ENCODE measurements at places on chromosomes 1 and 21.
A peak's percentile ranks its signal among the peaks of the same experiment; 100 is the strongest.

GRCh38 chr1:178579562-178579961, 66.7 kb downstream of the TEX35 start:
- no peak for DNase-seq

DNA sequence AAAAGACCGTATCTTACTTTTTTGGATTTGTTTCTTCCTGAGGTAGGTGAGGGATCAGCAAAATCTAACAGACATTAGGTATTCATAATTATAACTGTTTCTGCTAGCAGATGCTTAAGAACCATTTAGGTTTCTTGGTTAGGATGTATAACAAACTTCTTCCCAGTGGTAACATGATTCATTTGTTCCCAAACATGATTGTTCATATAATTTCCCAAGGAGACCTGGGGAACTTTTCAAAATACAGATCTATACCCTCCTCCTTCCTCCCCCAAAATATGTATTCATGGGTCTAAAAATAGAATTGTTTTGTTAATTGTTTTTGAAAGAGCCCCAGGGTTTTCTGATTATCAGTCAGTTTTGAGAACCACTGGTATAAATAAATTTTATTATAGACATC, 228.2 kb downstream of the COP1 start:
- no peak for DNase-seq

DNA sequence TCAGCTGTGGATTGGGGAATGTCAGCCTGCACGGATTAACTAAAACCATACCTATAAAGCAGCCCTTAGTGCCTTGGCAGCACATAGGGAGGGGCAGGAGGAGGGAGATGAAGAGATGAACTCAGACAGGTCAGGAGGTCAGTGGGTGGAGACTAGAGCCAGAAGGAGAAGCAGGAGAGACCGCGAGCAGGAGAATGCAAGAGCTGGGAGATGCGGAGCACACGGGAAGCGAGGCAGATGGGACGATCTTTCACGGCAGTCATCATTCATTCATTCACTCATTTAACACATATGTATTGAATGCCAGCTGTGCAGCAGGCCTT, 41.9 kb downstream of the NEK2 start:
- no peak for DNase-seq

- DNase-seq, result no peak
These were observed 11.2 kb upstream of the ATG4C start for GRCh38 chr1:62772607-62773295.

GRCh38 chr1:229578168-229579058, 19.9 kb upstream of the ABCB10 start:
- DNase-seq, result no peak

DNA sequence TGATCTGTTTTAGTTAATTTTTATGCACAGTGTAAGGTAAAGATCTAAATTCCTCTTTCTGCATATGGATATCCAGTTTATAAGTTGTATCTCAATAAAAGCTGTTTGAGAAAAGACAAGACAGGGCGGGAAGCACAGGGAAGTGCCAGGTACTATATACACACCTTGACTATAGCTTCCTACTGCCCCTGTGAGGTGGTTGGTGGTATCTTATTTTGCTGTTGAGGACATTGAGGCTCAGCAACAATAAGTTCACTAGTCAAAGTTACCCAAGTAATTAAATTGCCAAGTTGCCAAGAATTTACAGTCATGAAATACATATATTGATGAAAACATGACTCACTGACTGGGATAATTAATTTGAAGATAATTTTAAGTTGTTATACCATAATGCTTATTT, 109.1 kb downstream of the CD247 start:
- DNase-seq, result no peak

GRCh38 chr1:160726498-160727315, 12.3 kb upstream of the SLAMF7 start:
- peak; percentile 47 for DNase-seq

GRCh38 chr1:18134324-18135046, 26.9 kb downstream of the IGSF21 start:
- DNase-seq, result no peak

DNA sequence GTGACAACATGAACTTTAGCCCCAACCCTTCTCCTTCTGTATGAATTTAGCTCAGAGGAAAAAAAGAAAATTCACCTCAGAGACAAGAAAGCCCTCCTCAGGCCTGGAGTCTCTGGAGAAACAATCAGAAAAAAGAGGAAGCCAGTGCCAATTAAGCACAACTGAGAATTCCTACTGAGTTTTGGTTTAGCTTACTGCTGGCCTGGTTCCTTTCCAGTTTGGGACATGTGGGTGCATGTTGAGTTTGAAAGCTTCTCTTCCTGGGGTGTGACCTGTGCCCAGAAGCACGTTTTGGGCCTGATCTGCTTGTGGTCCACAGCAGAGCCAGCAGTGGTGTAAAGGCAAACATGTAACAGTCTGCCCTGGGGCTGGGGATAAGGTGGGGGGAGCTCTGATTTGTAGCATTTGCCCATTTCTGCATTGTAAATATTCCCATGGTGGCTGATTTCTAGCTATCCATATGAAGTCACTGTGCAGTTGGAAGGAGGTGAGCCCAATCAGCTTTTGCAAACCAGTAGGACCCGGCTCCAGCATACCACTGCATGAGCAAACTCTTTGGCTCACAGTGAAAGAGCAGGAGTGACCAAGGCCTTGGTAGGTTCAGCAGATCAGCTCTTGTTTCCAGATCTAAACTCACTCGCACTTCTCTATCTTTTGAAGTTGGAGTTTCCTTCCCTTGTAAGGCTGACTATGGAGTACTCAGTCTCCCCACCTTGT, 4.7 kb upstream of the THEM5 start:
- no peak for DNase-seq

DNA sequence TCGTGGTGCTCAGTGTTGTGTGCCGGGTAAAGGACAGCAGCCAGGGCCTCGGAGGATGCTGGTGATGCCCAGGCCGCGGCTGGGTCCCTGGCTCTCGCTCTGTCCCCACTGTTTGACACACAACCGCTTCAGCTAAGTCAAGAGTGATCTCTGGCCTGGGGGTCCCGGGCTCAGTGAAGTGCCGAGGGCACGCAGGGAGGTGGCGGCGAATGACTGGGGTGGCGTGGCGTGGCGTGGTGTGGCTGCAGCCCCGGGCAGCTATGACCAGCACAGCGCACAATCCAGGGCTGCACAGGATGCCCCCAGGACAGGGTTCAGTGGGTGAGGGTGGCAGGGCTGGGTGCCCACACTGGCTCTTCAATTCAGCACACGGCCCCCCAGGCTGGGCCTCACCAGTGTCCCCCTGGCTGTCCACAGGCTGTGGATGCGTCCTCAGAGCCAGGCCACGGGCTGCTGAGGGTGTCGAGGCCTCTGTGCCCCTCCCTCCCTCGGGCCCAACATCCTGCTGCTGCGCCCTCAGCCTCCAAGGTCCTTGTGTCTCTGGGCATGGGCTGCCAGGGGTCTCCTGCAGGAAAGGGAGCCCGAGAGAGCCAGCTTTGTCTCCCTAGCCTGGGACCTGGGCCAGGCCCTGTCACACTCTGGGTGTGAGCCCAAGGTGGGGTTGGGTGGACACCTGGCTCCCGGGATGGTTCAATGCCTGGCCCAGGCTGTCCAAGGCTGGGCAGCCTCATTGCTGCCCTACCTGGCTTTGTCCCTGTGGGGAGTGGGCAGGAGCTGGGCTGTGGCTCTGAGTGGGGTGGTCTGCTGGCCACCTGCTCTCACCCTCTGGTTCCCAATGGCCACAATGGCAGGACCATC, 12.0 kb upstream of the SKI start:
- no peak for DNase-seq

GRCh38 chr1:109783436-109783835, 19.7 kb upstream of the EPS8L3 start:
- DNase-seq, result no peak

DNA sequence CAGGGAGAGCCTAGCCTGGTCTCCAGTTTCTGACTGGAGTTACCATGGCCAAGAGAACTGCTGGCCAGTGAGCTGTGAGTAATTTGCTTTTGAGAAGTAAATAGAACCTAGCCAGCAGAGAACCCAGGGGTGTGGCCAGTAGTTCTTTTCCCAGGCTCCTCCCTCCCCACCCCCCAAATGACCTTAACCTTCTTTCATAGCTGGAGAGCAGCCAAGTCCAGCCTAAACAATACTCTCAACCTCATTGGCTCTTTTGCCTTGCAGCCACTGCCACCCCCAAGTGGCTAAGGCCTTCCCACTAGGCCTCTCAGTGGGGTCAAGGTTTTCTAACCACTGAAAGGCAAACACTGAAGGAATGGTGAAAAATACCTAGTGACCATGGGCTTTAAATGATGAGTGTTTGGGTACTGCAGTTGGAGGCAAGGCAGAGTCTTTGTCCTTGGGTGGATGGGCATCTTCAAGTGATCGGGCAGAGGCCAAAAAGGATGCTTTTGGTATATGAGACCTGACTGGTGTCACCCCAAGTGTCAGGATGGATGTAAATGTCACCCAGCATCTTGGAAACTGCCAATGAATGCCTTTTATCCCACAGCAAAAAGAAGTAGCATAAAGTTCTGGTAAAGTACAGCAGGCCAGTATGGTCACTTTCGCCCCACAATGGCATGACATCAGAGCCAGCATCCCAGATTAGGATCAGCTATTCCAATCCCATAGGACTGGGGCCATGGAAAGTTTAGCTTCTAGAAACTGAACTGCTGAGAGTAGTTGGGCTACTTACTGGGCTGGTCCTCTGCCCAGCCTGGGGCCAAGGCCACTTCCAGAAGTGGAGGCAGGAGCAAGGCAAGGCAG, 3.5 kb upstream of the PIGV start:
- no peak for DNase-seq

DNA sequence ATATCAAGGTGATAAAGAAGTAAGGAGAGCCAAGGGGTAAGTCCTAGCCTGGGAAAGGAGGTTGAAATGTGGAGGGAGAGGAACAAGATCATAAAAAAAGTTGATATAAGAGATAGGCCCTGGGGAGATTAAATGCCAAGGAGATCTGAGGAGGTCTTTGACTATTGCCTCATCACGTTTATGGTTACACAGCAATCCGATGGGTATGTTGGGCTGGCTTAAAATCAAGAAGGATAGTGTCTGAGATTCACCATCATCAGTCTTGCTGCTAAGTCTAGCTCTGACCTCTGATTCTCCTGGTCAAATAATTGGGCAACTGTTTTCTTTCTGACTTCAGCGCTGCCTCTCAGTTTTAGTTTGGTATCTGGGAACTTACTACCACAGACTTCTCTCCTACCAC, 416.3 kb downstream of the GPATCH2 start:
- no peak for DNase-seq

DNA sequence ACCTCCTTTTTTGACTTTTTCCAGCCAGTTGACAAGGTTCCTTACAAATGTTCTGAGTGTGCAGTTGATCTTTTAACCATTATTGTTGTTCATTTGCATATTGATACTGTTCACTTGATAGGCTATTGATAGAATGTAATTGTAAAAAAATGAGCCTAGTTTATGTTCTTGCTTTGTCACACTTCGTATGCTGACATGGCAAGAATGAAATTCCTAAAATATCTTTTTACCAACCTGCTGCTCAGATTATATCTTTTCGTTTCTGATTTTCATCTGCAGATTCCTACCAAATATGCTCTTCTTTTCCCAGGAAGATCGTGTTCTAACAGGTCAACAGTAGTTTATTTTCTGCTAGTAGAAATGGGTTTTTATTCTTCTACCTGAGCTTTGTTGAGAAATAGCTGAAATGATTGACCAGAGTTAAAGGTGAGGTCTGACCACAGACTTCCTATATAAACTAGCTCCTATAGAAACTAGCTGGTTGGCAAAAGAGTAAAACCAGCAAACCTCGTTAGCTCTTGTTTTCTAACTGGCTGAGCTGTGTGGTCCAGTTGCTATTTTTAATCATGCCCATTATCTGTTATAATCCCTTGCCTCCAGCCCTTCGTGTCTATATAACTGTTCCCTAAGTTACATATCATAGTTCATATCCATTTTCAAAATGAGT, 174.8 kb downstream of the HS2ST1 start:
- no peak for DNase-seq

- DNase-seq, result no peak
These were observed 204.5 kb downstream of the TTLL7 start for GRCh38 chr1:83794384-83794783.

GRCh38 chr1:204213668-204214662, at the start of gene GOLT1A:
GOLT1A (minus strand) TSS chr1:204213988; CDS start chr1:204213906, 82 bp downstream.
- DNase-seq, result no peak

DNA sequence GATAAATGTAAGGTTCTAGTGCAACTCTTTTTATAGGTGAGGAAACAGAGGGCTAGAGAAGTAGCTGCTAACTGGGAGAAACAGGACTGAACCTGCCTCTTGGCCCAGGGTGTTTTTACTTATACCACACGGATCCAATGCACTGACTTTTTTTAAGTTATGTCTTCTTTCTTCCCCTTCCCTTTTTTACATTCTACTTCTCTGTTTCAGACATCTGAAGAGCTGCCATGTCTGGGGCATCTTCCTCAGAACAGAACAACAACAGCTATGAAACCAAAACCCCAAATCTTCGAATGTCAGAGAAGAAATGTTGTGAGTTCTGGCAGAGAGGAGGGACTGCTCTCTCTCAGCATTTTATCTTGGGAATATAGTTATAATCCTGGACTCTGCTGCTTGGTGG, 1.4 kb downstream of the PFKFB2 start:
- no peak for DNase-seq

DNA sequence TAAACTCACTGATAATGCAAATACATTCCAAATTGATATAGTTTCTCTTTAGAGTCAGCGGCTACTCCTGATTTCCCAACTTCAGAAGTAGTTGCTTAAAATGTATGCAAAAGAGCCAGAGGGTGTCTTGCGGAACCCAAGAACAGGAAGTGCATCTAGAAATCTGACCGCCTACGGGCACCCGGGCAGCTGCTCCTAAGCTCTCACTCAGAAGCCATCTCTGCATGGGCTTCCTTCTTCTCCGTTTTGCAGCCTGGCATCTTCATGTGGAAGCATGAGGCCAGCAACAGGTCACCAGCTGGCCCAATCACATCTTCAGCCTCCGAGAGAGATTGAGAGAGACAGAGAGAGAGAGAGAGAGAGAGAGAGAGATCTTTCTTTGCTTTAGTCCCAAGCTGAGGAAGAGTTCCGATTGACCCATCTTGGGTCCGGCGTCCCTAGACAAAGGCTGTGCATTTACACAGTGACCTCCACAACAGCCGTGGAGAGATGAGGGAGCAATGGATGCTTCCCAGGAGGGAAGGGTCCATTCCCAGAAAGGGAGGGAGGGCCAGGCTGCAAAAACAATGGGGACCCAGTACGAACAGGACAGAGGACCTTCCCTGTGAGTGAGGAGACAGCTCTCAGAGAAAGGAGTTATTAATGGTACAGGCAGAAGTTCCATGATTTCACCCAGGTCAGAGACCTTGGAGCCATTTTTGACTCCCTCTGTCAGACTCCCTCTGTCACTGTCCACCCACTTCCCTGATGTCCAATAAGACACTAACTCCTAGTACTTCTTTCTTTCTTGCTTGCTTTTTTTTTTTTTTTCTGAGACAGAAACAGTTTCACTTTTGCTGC, 28.2 kb upstream of the SLC30A1 start:
- DNase-seq, result no peak
